ENCODE measurements at places on chromosomes 4 and X.

DNA sequence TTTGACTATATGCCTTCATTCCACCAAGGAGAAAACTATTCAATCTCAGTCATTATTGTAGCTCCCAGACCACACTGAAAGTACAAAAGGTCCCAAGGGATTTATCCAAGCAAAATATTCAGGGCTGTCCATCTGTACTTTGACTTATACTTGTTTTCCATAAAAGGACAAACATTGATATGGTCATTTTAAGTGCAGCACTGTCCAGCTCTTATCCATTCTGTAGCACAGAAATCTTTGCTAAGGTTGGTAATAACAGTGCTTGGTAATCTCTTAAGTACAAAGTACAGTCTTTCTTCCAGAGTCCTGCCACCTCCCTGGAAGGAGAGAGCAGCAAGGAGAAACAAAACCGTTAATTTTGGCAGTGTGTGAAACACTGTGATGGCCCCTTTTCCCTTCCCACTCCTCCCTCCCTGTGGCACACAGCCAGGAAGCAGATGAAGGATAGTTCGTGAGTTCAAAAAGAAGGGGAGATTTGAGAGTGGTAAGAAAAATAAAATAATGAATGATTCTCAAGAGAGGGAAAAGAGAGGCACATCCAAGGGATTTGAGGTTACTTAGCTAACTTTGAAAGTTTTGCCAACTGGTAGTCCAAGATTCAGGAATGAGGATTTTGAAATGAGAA is 6.8 kb upstream of the CXCL2 start:
- no peak for DNase-seq

DNA sequence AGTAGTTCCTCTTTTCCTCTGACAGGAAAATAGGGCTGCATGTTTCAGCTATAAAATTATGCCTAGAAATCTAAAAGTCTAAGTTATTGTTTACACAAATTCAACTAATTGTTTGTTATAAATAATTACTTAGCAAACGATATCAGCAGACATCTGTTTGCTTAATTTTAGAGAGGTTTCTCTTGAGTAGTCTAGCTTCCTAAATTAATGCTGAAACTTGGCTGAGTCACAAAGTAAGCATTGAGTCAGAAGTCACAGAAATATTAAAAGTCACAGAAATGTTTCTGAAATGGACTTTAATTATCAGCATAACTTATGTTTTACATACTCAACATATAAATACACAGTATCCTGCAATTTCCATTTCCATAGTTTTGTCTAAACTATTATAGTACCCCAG is 1044.0 kb downstream of the CCSER1 start:
- DNase-seq = no peak

GRCh38 chr4:128457726-128458125 is 170.1 kb upstream of the PGRMC2 start:
- DNase-seq = no peak

GRCh38 chrX:64394059-64394873 is 986 bp downstream of the MTMR8 start:
- DNase-seq = no peak

- DNase-seq = no peak
Measured at GRCh38 chrX:12229986-12230385, 91.7 kb downstream of the FRMPD4 start.

DNA sequence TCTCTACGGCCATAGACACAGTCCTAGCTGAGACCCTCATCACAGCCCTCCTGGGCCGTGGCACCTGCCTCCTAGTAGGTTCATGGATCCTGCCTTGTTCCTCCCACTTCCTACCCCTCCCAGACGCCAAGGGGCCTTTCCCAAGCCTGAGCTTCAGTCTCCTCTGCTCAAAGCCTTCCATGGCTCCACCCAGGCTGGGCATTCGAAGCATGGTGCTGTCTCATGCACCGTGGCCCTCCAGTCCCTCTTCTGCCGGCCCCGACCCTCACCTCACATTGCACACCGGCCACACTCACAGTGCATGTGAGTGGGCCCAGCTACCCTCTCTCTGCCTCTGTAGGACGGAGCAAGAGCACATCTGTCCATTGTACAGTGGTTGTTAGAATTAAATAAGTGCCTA is 21.7 kb upstream of the KIAA0232 start:
- DNase-seq = no peak

DNA sequence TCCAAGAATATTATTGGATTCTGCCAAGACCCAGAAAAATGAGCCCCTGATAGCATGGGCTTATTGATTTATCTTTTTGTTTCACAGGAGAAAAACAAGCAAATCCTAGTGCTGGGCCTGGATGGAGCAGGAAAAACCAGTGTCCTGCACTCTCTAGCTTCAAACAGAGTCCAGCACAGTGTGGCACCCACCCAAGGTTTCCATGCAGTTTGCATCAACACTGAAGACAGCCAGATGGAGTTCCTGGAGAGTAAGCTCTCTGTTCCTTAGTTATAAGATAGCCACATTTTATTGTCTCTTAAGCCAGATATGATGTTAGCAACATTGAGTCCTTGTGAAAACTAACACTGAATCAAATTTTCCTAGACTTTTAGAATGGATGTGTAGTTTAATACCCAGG is 5.5 kb downstream of the ARL9 start:
- DNase-seq = no peak

- DNase-seq = no peak
Measured at GRCh38 chr4:88753658-88754571, 56.3 kb upstream of the NAP1L5 start.

DNA sequence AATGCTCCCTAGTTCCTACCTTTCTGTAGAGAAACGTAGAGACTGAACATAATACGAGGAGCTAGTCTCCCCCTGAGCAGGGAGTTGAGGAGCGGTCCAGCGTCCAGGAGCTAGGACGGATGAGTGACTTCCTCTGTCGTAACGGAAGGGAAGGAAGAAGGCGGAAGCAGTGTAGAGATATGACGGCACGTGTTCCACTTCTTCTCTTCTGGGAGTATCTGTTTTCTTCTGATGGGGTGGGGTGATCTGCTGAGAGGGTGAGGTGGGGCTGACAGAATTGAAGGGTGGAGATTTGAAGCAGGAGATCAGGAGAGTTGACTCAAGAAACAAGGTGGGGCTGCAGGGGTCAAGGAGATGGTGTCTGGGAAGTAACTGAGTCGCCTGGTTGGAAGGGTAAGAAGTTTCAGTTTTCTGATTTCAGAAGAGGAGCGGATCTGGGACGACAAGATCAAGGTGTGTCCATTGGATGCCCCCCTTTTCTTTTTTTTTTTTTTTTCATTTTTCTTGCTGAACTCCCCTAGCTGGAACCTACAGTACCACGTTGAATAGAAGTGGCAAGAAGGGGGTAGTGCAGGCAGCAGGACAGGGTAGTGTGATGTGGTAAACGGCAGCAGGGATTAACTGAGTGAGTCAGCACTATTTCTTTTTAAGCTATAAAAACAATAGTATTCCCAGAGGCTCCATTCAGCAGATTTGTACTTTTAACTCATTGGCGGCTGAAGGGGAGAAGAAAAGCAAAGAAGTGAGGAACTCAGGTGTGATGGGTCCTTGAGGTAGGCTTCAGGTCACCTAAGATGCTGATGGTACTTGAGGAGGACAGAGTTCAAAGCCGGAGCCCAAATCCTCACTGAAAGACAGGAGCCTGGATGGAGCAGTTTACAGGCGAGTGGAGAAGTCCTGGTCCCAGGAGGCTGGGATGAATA is 50.8 kb upstream of the SETD7 start:
- DNase-seq = no peak

GRCh38 chr4:38152305-38152704 is 192.1 kb downstream of the PTTG2 start:
- DNase-seq = no peak

DNA sequence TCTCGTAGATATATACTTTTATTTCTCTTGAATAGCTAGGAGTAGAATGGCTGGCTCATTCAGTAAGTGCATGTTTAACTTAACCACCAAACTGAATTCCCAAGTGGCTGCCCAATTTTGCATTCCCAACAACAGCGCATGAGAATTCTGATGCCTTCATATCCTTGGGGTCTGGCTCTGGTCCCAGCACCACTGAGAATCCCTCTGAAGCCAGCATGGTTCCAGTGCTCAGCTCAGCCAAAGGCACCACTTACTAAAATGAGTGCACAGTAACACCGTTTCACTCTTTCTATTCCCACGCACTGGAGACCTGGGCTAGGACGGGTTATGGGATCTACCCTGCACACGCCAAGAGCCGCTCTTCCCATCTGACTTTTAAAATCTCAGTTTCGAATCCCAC is 60.4 kb downstream of the CASP3 start:
- no peak for DNase-seq

DNA sequence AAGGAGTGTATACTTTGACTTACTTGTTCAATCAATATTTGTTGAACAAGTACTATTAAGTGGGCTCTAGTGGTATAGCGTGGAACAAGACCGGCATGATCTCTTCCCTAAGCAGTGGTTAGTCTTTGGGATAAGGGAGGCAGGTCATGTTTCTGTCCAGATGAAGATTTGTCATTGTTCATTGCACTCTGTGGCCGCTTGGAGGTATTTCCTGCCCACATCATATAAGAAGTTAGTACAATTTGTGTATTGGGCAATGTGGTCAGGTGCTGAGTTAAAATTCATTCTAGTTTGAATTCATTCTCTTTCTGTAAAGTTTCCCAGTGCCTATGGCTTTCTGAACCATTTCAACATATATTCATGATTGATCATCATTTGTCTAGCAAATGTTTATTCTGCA is 101.1 kb upstream of the SHISA3 start:
- no peak for DNase-seq

GRCh38 chr4:8882239-8882638 is 10.6 kb upstream of the HMX1 start:
- no peak for DNase-seq

GRCh38 chr4:44736900-44737299 is 10.5 kb upstream of the GNPDA2 start:
- no peak for DNase-seq

- no peak for DNase-seq
Measured at GRCh38 chrX:774536-774935, 143.9 kb downstream of the SHOX start.

GRCh38 chr4:106627051-106627450 is 258.5 kb upstream of the GIMD1 start:
- no peak for DNase-seq

DNA sequence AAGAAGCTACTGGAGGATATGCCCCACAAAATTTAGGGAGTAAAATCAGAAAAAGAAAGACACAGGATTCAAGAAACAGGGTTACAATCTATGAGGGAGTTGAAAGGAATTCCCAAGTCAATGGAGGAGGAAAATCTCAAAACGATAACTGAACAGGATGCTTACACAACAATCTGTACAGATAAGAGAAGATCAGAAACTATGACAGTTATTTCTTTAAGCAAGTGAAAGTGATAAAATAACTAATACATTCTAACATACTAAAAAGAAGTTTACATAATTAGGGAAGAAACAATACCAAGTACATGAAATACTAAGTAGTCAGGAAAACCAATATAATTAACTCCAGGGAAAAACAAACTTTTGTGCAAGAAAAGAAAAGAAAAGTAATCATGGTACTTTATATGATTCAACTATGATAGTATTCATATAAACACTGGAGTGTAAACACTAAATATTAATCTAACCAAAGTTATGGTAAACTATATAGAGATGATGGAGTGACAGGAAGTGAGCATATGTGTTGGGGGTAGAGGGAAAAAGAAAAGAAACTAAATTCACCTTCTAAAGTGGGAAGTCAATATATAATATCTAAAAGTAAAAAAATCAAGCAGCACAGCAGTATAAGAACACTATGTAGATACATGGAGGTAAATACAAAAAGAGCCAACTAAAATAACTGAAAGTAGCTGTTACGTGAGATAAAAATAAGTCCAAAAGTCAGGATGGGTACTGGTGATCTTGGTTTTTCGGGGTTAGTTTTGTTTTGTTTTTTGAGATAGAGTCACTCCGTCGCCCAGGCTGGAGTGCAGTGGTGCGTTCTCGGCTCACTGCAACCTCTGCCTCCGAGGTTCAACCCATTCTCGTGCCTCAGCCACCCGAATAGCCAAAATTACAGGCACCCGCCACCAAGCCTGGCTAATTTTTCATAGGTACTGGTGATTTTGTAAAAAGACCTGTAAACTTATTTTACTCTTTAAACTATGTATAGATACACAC is 99.3 kb downstream of the TEX11 start:
- no peak for DNase-seq

DNA sequence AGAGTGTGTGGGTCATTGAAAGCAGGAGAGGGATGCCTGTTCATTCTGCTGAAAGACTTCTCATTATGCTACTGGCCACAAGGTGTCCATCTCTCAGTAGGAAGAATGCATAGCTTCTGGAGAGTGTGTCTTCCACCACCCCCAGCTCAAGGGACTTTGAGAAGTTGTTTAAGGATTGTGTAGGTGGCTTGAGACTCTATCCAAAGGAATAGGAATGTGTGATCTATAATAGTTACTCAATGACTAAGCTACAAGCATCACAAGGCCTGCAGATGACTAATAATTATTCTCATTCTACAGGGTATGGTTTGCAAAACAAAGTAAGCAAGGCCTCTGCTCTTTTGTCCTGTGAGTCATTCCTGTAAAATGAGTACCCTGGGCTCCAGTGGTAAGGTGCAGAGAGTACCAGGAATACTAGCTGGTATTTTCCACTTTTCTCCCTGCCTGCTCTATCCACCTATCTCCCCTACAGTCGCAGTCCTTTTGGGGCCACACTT is 279.8 kb upstream of the BOD1L1 start:
- no peak for DNase-seq

- DNase-seq = no peak
Measured at GRCh38 chr4:43766648-43767047, 682.0 kb downstream of the KCTD8 start.

DNA sequence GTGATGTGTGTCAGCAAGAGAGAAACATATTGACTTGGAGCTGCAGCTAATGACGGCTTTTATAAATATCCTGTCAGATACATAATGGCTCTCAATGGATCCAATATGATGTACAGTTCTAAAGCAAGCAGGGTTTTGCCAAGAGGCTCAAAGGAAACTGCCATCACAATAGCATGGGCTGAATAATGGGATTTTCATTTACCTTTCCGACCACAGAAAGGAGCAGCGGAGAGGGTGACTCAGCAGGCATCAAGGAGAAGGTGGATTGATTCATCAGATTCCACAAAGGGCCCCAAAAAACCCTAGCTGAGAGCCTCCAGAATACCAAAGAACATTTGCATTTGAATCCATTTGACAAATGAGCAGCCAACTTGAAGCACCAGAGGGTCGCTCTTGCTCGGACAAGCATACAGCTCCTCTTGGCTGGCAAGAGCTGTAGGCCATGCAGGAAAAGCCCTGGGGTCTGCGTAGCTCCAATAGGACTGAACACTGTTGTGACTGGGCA is 355.7 kb upstream of the NOCT start:
- DNase-seq = no peak

DNA sequence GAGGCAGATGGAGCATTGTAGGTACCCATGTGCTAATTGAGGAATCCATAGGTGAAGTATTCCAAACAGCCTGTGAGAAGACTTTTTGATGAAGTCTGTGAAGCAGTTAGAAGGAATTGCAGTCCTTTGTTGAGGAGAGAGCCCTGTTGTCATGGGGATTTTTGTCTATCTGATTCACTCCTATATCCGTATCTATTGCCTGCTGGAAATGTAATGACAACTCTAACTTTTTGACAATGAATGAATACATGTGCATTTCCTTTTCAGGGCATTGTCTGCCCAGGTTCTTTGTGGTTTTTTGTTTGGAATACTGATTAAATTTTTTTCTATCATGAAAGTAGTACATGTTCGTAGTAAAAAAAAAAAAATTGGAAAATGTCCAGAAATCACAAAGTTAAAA is 31.1 kb downstream of the STK32B start:
- DNase-seq = no peak
